HCT116 (cell line): ENCODE measurements at places on chromosomes 4 and X.

DNA sequence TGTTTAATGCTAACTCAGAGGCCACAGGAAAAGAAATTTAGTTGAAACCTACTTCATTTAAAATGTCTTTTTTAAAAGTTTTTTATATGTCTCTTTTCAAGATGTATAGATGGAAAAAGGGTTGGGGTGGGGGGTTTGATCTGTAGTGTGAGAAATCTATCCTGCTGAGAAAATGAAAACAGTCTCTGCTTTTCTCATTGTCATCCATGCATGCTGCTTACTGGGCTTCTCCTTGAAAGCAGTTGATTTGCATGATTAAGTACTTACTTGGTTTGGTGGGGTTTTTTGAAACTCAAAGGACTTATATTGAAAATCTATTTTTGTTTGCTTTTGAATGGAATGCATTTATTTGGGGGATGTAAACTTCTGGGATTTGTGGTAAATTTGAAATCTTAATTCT is 313.6 kb upstream of the DKK2 start:
- no peak for DNase-seq

DNA sequence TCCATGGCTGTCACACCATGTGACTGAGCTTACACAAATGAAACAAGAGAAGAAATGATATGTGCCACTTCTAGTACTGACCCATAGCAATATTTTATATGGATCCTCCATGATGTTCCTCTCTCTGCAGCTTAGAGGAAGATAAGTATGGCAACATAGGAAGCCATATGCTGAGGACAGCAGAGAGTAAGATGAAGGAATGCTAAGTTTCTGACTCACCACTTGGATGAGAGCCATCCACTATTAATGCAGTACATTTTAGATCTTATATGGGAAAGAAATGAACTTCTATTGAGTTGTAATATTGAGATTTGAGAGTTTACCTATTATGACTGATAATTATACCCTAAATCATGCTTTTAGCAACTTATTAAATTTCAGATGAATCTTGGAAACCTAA is 386.9 kb upstream of the MAOA start:
- DNase-seq, result no peak

DNA sequence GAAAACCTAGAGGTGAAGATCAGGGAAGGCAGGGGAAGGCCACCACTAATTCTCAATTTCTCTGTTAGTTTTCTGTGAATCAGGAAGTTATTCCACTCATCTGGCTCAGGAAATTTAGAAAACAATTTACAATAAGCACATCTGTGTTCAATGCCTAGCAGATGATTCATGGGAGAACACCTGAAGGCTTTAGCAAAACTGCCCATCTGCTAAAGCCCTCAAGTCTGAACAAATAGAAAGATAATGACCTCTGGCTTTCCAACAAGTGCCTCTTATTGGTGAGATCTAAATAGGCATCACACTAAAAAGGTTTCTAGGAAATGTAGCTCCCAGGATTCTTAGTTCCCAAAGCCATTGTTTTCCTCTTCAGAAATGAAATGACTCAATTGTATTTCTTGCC is 122.1 kb upstream of the GNPDA2 start:
- no peak for DNase-seq

GRCh38 chrX:107674480-107675364 is 46.4 kb downstream of the PRPS1 start:
- no peak for DNase-seq

DNA sequence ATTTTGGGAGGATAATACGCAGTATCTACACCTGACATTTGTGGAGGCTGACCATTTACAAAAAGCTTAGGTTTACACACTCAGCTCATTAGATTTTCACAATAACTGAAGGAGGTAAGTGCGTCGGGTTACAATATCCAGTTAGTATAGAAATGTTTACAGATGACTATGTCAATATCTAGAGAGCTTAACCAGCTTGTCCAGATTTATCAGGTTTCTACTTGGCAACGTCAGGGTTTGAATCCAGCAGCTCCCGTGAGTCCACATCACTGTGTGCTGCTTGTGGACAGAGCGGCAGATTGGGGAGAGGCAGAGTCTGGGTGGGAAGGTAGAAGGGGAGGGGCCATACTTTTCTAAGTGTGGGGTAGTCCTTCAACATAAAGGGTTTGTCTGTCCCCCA is 28.3 kb downstream of the ARHGAP10 start:
- no peak for DNase-seq

- no peak for DNase-seq
Measured at GRCh38 chr4:7655511-7656243, 220.9 kb upstream of the PSAPL1 start.

- DNase-seq, result no peak
Measured at GRCh38 chr4:55617587-55618197, 18.4 kb downstream of the NMU start.

DNA sequence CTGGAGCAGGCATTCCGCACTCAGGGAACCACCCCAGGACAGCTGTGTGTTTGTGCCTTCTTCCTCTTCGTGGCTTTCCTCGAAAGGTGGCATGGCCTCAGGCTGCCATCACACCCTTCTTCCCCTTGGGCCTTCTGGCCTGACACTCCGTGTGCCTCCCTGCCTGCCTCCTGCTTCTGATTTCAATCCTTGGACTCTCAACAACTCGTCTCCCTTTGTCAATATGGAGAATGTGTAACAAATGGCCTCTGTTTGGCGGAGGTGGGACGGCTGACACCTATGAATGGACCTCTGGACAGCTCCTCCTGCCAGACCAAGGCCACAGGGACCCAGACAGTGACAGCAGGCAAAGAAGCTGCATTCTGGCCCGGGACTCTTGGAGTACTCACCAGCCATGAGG is 137.0 kb downstream of the ENPP6 start:
- no peak for DNase-seq

DNA sequence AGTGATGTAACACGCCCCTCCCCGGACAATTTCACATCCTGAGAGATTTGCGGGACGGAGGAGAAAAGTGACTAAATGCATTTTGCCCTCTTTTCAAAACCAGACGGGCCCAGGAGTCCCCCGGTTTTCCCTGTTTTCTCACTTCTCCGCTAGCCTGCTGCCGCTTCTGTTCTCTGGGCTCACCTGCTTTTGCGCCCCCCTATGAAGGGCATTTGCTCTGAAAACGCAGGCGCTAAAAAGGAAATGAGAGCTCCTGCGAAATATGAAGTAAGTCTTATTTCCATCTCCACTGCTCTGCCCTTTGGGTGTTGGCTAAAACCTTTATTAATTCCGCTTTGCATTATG is 613 bp upstream of the TMEM47 start:
- DNase-seq, result no peak

DNA sequence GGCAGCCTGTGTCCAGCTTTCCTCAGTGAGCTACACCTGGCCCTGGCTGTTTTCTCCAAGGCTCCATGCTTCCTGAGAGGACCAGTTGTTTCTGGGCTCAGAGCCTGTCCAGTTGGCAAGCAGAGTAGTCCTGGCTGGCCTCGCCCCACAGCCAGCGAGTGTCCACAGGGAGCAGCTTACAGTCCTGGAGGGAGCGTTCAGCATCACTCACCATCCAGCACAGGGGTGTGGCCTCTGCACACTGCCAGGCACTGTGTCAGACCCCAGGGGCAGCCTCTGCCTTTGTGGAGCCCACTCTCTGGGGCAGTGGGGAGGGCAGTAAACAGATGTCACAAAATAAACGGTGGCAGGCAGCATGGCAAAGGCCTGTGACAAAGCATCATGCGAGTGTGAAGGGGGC is 23.9 kb downstream of the EVC start:
- DNase-seq, result no peak

DNA sequence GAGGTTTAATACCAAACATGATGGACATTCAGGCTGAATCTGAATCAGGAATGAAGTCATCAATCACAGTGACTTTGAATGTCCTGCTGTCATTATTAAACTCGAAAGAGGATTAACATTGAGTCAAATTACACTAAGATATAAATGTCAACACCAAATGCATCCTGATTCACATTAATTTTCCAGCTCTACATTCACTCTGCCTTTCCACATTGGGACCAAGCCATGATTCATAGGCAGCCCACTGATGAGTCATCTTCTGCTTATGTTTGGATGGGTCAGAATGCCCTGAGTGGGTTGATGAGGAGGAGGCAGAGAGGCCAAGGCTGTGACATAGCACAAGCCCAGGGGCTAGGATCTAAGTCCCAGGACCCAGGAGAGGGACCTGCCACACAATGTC is 247.6 kb upstream of the RPS6KA3 start:
- peak; percentile 58 for DNase-seq

DNA sequence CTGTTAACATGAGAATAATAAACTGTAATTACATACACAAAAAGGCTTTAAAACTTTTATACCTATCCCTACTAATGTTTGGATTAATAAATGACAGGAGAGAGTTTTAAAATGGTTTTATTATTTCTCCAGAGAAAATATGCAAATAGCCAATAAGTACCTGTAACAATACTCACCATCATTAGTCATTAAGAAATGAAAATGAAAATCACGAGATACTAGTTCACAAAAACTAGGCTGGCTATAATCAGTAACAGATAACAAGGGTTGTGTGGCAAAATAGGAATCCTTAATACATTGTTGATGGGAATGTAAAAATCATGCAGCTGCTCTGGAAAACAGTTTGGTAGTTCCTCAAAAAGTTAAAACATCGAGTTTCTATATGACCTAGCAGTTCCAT is 25.2 kb upstream of the AP1AR start:
- no peak for DNase-seq

DNA sequence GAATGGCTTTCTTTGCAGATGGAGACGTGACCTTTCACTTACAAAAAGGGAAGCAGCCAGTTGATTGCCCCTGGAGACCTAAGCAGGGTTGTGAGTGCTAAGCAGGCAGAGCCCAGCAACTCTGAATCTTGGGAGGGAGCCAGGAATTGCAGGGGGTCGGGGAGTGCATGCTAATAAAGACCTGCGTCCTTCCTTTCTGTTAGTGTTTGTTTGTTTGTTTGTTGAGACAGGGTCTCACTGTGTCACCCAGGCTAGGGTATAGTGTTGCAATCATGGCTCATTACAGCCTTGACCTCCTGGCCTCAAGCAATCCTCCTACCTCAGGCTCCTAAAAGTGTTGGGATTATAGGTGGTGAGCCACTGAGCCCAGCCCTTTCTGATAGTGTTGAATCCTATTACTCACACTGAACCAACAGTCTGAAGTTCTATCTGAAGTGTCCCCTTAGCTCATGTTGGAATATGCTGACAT is 137.4 kb downstream of the CEP135 start:
- DNase-seq, result no peak

DNA sequence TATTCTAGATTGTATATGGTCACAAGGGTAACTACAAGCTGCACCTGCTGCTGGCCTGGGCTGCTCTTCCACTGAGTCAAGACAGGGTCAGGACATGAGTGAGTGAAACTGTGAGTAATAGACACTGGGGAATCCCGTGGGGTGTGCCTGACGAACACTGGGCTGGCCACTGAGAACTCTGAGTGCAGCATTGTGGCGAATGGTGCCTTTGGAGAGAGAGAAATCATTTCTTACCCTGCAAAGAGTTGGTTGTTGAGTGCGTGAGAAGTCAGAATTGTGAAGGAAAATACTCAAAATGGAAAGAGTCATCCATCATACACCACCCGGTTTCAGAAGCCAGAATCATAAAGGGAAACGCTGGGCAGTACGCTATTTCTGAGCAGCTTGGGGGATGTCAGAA is 43.1 kb upstream of the LSM6 start:
- DNase-seq, result no peak

GRCh38 chr4:41561244-41561643 is 23.3 kb downstream of the LIMCH1 start:
- DNase-seq, result no peak

DNA sequence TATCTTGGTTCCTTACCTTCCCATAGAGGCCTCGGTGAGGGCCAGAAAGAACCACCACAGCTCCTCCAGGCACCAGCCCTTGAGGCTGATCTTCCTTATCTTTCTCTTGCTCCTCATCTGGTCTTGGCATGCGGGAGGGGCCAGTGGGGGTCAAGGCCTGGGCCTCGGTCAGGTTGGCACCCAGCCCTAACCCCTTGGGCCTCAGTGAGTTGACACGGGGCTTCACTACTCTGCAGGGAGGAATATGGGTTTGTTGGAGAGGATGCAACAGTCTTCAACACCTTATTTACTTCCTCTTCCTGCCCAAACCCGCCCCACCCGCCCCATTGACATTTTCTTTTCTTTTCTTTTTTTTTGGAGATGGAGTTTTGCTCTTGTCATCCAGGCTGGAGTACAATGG is 6.0 kb downstream of the GPKOW start:
- no peak for DNase-seq

- DNase-seq, result no peak
Measured at GRCh38 chr4:150579551-150580234, 2.3 kb upstream of the MAB21L2 start.

- no peak for DNase-seq
Measured at GRCh38 chrX:102745857-102746584, 25.5 kb downstream of the GPRASP3 start.

GRCh38 chr4:177099211-177099610 is 210.5 kb upstream of the NEIL3 start:
- no peak for DNase-seq

- DNase-seq, result no peak
Measured at GRCh38 chr4:45183905-45184304, 457.5 kb upstream of the GNPDA2 start.

GRCh38 chrX:107826238-107827029 is 768 bp downstream of the MID2 start:
- no peak for DNase-seq

DNA sequence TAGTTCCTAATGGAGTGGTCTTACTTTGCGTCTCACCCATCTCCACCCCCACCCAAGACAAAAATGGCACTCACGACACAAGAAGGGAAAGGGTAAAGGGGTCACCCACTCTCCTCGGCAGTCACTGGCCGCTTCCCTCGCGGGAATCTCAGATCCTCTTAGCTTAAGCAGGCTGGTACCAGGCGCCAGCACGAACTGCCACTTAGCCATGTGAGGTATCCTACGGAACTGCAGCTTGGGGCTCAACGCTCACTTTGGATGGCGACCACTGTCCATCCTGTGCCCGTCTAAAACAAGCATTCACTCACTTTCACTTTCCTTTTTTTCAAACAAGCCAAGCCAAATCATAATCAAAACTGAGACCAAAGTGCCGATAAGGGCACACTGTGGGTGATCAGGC is 14.6 kb upstream of the MAGIX start:
- no peak for DNase-seq

DNA sequence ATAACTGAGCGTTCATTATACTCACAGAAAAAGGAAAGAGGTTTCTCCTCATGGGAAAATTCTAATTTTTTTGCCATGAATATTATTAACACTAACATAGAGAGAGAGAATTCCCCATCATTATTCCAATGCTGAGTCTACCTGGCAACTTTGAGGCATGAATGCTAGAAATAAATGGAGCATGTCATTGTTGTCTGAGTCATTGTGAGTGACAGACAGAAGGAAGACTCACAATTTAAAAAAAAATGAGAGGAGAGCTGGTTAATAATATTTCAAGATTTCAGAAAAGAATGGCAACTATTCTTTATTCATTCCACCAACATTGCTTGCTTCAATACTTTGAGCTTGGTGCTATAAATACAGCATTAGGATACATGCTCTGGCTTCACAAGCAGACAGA is 170.4 kb upstream of the HS3ST1 start:
- DNase-seq, result no peak
